Naive thymus-derived CD8-positive, alpha-beta T cell (primary cell): ENCODE measurements at places on chromosomes 6 and 20. TPM values are rescaled to one million over a fixed set of nuclear protein-coding genes. Genes with fewer than 3 reads are reported as not detected.

The ATXN1 gene
- 2.7 TPM for polyA plus RNA-seq

The GJA10 gene
- polyA plus RNA-seq, result not detected

The C6orf163 gene
- polyA plus RNA-seq, result 0.51 TPM

The FGD2 gene
- polyA plus RNA-seq, result not detected

The CEP57L1 gene
- polyA plus RNA-seq, result 9.5 TPM

The SFTA2 gene
- not detected for polyA plus RNA-seq

The GNAS-AS1 gene
- not detected for polyA plus RNA-seq

The RIOK1 gene
- 18.1 TPM for polyA plus RNA-seq

The KCNQ5 gene
- polyA plus RNA-seq, result 3.5 TPM

The MYL9 gene
- not detected for polyA plus RNA-seq

The SPINT3 gene
- not detected for polyA plus RNA-seq

The RAB32 gene
- polyA plus RNA-seq, result 0.14 TPM

The COL9A3 gene
- polyA plus RNA-seq, result not detected

The ECT2L gene
- not detected for polyA plus RNA-seq

The ZC2HC1B gene
- polyA plus RNA-seq, result not detected

The VNN1 gene
- polyA plus RNA-seq, result not detected

The SLC17A1 gene
- not detected for polyA plus RNA-seq

The NKX2-2 gene
- polyA plus RNA-seq, result not detected

The TPD52L2 gene
- 68.3 TPM for polyA plus RNA-seq

The COL11A2 gene
- polyA plus RNA-seq, result 0.13 TPM

The KCNB1 gene
- not detected for polyA plus RNA-seq

The HLA-DOB gene
- polyA plus RNA-seq, result 0.43 TPM

The OTOR gene
- polyA plus RNA-seq, result not detected

The CCN2 gene
- not detected for polyA plus RNA-seq

The C20orf202 gene
- not detected for polyA plus RNA-seq

The BANF2 gene
- not detected for polyA plus RNA-seq

The MYBL2 gene
- not detected for polyA plus RNA-seq

The LRRN4 gene
- polyA plus RNA-seq, result not detected

The MRPS18B gene
- 119 TPM for polyA plus RNA-seq

The NKX2-4 gene
- polyA plus RNA-seq, result not detected

The NOTCH4 gene
- 0.48 TPM for polyA plus RNA-seq

The RAB44 gene
- polyA plus RNA-seq, result not detected
